Substantia nigra (tissue), 51 donors: ENCODE measurements at places on chromosomes 6 and 20.

- DNase-seq: no peak
Observed at GRCh38 chr20:63021356-63022321, 14.9 kb upstream of the BHLHE23 start.

- DNase-seq: no peak
Observed at GRCh38 chr6:45830441-45831139, 185.1 kb downstream of the CLIC5 start.

- DNase-seq: no peak
Observed at GRCh38 chr6:116611056-116611455, 5.2 kb upstream of the RSPH4A start.

DNA sequence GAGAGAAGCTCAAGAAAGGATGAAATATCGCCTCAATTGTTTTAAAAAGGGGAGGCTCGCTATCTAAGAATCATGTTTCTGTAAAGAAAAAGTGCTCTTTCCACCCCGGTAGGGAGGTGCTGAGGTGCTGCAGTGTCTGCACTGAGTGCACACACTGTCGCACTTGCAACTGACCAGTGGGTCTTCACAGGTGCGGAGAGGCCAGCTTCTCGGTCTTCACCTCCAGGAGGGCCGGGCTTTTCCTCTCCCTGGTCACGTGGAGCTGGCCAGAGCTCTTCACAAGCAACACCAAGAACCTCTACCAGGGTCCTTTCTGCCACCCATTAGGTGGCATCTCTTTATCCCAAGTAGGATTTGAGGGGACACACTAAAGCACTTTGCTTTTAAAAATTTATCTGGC, 27.8 kb upstream of the TCFL5 start:
- DNase-seq: no peak

GRCh38 chr20:42565235-42565995, 624.3 kb downstream of the PTPRT start:
- no peak for DNase-seq

DNA sequence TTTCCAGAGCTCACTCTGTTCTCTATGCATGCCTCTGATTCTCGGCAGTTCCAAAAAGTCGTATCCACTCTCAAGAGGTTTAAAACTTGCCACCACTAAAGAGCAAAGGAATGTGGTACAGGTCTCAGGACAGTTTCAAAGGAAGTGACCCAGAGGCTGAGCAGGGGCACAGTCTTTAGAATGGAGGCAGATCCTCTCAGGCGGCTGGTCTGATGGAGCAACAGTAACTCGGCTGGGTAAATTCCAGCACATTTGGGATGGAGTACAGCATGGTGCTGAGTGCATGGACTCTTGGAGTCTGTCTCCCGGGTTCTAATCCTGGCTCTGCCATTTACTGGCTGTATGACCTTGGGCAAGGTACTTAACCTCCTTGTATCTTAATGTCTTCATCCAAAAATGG, 88.1 kb upstream of the BACH2 start:
- DNase-seq: no peak

- DNase-seq: no peak
Observed at GRCh38 chr6:2611092-2611491, 139.6 kb downstream of the MYLK4 start.

- DNase-seq: no peak
Observed at GRCh38 chr6:87293526-87293925, 28.9 kb upstream of the SMIM8 start.

- DNase-seq: no peak
Observed at GRCh38 chr6:167691533-167692312, 135.0 kb upstream of the AFDN start.

DNA sequence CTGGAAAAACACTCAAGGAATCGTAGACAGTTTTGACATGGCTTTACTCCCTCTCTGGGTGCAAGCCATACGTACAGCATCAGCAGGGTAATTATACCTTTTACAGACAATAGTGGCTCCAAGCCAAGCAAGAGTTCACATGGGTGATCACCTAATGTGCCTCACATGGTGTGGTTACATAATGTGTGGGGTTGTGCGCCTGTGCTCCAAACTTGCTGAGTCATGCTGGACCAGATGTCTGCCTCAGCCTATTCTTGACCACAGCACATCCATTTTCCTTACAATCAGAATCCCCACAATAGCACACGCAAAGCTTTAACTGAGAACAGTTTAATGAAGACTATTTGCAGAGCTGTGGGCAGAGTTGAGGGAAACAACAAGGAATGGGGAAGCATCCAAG, 74.5 kb downstream of the ALDH8A1 start:
- no peak for DNase-seq

DNA sequence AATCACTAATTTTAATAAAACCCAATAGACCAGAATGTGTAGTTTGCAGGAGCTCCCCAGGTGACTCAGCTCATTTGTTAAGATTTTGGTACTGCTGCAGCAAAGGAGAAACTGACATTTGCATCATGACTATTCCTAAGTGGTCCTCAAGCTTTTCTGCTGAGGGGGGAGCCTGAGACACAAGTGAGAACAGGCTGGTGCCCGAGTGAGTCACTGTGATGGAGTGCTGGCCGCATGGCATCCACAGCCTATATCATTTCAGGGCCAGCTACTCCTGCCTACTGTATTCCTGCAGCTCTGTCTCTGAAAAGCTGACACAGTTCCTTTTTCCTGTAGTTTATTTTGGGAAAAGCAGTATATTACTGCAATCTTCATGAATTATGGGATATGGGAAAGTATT, 113.7 kb upstream of the ENPP5 start:
- DNase-seq: no peak

DNA sequence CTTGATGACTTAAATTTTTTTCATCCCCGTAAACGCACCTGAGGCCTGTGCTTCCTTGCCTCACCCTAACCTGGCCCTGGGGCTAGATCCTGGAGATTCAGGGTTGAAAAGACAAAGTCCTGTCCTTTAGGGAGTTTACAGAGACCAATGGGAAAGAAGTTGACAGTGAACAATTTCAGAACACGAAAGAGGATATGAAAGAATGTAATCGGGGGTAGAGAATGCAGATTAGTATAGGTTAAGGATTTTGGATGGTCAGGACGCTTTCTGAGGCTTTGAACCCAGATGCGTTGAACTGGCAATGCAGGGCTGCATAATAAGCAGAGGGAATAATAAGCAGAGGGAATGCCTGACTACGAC, 1.7 kb upstream of the FBXO5 start:
- no peak for DNase-seq

- DNase-seq: no peak
Observed at GRCh38 chr6:71222671-71223070, 65.9 kb upstream of the OGFRL1 start.

GRCh38 chr6:76481101-76481500, 408.6 kb upstream of the IMPG1 start:
- no peak for DNase-seq

DNA sequence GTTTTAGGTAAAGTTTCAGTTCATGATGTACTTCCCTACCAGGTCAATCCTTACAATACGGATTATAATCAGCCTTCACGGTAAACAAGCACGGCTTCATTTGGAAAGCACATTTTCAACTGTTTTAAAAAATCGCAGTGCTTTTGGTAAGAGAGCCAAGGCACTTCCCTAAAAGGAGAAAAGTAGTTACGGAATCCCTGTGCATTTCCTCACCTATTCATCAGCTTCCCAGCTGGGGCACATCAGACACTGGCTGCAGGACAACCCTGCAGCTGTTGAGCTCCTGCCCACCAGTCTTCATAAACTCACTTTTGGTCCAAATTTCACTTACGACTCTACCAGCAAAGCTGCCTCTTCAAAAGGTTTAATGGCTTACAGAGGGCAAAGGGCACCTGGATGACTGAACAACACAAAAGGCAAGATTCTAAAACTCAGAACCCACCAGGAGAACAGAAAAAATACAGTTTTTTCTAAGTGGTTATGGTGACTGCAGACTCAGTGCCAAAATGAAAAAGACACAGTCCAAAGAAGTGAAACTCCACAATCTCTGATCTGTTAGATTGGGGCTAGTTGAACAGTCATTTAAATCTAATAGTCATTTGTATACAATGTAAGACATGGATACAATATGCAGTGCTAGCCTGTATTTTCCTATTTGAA, 7.5 kb downstream of the SNX5 start:
- DNase-seq: no peak

- DNase-seq: no peak
Observed at GRCh38 chr6:26251354-26252076, 113.5 kb upstream of the BTN3A2 start.

- no peak for DNase-seq
Observed at GRCh38 chr20:41048461-41049301, 20.1 kb downstream of the TOP1 start.

DNA sequence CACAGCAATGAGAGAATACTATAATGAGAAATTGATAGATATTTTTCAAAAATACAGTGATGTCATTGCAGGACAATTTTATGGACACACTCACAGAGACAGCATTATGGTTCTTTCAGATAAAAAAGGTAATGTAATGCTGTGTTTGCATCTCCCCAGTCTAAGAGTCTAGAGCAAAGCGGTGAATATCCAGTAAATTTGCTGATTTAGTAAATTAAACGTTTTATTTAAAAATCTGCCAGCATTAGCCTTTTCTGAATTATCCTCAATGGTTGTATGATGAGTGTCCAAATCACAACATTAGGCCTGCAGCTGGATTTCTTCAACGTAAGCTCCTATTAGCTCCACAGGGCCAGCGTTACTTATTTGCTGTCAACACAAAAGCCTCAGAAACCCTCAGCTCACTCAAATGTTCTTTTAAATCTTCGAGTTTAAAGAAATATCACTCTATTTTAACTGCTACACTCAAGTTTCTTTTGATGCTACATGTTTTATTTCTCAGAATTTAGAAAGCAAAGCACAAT, 16.0 kb downstream of the SMPDL3A start:
- no peak for DNase-seq

DNA sequence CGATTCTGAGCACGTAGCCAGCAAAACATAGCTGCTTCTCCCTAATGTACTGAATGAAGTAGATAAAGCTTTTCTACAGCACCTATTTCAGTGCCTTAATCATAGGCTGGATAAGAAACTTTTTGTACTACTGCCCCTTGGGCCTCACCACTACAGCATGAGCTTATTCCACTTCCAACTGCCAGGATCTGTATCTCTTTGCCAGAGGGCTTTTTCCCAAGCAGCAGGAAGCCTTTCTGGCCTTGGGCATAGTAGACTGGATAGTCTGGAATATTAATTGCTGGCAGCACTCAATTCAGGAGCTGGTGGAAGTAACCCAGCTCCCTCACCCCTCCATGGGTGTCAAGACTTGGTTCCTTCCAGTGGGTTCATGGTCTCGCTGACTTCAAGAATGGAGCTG, 43.6 kb downstream of the ANKEF1 start:
- no peak for DNase-seq

- DNase-seq: no peak
Observed at GRCh38 chr20:25356271-25356933, 34.2 kb downstream of the ABHD12 start.

DNA sequence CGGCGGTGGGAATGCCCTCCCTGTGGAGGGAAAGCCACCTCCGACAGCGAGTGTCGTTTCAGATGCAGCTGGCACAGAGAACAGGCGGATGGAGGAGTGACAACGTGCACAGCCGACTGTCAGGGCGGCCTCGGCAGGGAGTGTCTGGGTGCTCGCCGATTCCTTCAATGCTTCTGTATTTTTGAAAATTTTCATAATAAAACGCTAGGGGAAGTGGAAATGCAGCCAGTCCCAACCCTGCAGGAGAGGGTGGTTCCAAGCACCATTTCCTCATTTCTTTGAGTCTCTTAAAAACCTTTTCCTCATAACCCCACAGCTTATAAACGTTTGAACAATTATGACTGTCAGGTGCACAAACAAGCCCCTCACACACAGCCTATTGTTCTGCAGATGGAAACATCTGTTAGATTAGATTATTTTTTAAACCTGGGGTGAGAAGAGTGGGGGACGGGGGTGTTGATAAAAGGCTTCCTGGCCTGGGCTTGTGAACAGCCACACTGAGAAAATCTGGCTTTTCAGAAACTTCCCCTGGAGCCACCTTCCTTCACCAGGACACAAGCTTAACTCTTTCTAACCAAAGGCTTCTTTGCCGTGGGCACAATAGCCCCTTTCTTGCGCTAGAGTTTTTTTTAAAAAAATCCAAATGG, 228.9 kb downstream of the ANKRD60 start:
- no peak for DNase-seq

GRCh38 chr6:42453654-42454427, 2.1 kb upstream of the TRERF1 start:
- no peak for DNase-seq

- no peak for DNase-seq
Observed at GRCh38 chr6:93751969-93752368, 332.6 kb upstream of the EPHA7 start.

GRCh38 chr20:31747640-31748039, 8.6 kb downstream of the TPX2 start:
- DNase-seq: no peak

- no peak for DNase-seq
Observed at GRCh38 chr6:16391451-16391912, 153.1 kb downstream of the GMPR start.

- DNase-seq: no peak
Observed at GRCh38 chr6:132202574-132202973, 198.7 kb downstream of the MOXD1 start.

DNA sequence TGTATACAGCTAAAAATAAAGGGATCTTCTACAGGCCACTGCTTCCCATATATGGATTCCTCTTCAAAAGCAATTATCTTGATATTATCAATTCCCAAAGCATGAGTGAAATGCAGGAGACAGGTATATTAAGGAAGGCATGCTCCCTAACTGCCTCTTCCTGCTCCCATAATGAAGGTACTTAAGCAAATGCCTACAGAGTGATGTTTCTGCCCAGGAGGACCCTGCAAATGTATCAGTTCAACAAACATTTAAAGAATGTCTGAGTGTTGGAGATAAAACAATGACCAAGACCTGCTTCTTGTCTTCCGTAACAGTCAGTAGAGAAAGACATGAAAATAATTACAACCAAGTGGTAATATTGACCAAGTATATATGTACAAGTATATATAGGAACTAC, 4.2 kb downstream of the UBE2J1 start:
- no peak for DNase-seq

GRCh38 chr20:46139908-46140482, 21.9 kb downstream of the CD40 start:
- DNase-seq: no peak

- no peak for DNase-seq
Observed at GRCh38 chr6:128606611-128607010, 86.2 kb upstream of the PTPRK start.

- no peak for DNase-seq
Observed at GRCh38 chr6:37488476-37488875, 11.2 kb downstream of the CCDC167 start.

GRCh38 chr6:138659998-138660397, 113.6 kb upstream of the CCDC28A start:
- DNase-seq: no peak

DNA sequence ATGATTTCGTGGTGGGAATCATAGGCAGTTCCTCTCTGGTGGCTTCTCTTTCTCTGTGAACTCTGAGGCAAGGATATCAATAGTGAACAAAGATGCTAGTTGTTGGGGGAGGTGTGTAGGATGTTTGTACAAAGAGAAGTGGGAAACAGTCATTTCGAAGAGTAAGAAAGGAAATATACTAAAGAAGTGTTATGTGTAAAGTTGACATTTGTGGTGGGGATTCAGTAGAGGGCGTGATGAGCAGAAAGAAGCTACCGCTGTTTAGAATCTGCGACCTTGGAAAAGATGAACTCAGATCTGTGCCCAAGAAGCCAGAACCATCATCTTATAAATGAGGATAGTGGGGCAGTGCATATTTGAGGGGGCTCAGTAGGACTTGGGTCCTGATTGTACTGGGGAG, 11.4 kb downstream of the SLC35F1 start:
- DNase-seq: no peak
